ENCODE measurements at places on chromosomes 7 and 10. TPM values are rescaled to one million over a fixed set of nuclear protein-coding genes. Genes with fewer than 3 reads are reported as not detected.

ST8SIA6 gene
- 0.16 TPM for total RNA-seq

DNA sequence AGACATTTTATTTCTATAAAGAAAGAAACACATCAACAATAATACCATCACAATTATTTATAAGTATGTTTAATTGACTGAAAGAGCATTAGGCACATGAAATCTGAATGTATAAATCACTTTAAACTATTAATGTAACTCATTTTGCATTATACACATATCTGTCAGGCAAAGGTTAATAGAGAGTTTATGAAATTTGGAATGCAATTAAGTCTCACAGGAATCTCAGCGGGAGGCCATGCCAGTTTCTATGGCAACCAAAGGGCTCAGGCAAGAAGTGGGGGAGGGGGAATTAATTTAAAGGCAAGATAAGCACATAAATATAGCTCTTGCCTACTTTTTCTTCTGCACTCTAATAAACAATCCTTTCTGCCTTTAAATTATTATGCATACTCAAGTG is 152.6 kb downstream of the SLC16A9 start:
- DNase-seq = no peak

- no peak for DNase-seq
Measured at GRCh38 chr7:132750530-132751217, 174.4 kb upstream of the PLXNA4 start.

GRCh38 chr7:35777121-35777520 is 23.7 kb upstream of the SEPTIN7 start:
- DNase-seq = no peak

DNA sequence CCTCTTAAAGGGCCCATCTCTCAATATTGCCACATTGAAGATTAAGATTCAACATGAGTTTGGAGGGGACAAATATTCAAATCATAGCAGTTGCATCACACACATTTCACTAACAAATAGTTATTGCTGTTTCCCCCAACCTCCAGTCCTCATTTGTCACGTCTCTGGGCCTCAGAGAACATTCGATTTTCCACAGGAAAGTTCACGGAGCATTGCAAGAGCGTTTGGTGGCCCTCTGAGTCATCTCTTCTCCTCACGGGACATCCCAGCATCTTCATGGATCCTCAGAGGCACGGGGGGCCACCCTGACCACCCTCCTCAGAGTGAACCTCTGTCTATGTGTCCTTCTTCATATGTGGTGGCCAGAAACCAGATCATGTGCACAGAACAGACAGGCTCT is 50.3 kb upstream of the CHST15 start:
- no peak for DNase-seq

GRCh38 chr10:58691528-58691927 is 178.9 kb downstream of the BICC1 start:
- DNase-seq = no peak

DNA sequence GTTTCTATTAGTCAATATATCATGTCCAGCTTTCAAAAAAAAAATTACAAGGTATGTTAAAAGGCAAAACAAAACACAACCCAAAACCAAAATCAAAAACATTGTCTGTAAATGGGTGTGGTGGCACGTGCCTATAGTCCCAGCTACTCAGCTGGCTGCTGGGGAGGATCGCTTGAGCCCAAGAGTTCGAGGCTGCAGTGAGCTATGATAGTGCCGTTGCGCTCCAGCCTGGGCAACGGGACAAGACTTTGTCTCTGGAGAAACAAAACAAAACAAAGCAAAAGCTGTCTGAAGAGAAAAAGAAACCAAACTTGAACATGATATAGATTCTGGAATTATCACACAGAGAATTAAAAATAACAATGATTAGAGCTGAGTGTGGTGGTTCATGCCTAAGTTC is 10.3 kb upstream of the CPA5 start:
- no peak for DNase-seq

DNA sequence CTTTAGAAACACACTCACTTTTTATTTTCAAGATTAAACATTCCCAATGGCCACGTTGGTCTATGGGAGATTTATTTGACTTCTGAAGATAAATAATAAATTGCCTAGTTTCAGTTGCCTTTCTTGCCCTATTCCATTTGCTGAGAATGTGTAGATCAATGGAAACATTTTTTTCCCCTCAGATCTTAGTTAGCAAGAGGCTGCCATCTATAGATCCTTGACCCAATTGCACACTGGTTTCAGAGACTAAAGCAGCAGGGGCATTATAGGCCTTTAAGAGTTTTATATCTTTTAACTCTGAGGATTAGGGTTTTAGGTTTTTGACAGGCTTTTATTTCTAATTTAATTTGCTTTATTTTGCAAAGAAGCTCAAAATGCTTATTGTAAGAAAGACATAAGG is 163.2 kb upstream of the GPR26 start:
- DNase-seq = no peak

DNA sequence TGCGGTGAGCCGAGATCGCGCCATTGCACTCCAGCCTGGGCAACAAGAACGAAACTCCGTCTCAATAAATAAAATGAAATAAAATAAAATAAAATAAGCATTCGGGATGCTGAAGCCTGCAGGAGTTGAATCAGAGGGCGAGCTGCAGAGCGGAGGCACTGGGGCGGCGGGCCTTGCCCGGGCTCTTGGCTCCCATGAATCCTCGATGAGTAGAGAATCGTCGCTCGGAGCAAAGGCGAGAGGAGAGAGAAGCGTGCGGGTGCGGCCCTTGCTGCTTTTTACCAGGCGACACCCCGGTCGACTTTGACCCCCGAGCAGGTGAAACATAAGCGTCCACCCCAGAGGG is 168.3 kb downstream of the UBE2H start:
- DNase-seq = no peak

- DNase-seq = no peak
Measured at GRCh38 chr7:131610007-131610406, 53.6 kb upstream of the PODXL start.

Measured in Caco-2 (cell line).